ENCODE measurements at places on chromosomes 1 and 21.

- no peak for DNase-seq
Measured at GRCh38 chr1:168387781-168388760, 107.4 kb downstream of the TBX19 start.

- no peak for DNase-seq
Measured at GRCh38 chr1:183199304-183199703, 13.2 kb downstream of the LAMC2 start.

GRCh38 chr21:22582026-22582425 lies 1583.8 kb downstream of the NCAM2 start:
- DNase-seq, result no peak

- no peak for DNase-seq
Measured at GRCh38 chr1:179036844-179037465, 11.3 kb downstream of the FAM20B start.

GRCh38 chr1:86258101-86258500 lies 101.5 kb upstream of the COL24A1 start:
- DNase-seq, result no peak

DNA sequence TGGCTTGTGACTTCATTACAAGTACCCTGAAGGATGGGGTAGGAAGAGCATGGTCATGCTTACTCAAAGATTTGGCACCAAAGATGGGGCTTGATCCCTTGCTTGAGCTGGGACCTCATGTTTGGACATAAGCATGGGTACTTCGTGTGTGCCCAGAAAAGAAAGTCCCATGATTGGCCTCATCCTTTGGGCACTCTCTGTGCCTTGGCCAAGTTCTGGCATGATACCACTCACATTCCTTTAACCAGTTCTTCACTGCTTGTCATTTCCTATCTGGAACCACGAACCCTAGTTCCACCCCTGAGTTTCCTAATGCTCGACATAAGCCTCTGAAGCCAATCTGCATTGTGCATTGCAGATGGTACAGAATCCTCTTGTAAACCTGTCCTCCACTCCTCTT lies 107.0 kb downstream of the NAV1 start:
- no peak for DNase-seq

- DNase-seq, result no peak
Measured at GRCh38 chr1:165707984-165708706, 9.8 kb upstream of the ALDH9A1 start.

DNA sequence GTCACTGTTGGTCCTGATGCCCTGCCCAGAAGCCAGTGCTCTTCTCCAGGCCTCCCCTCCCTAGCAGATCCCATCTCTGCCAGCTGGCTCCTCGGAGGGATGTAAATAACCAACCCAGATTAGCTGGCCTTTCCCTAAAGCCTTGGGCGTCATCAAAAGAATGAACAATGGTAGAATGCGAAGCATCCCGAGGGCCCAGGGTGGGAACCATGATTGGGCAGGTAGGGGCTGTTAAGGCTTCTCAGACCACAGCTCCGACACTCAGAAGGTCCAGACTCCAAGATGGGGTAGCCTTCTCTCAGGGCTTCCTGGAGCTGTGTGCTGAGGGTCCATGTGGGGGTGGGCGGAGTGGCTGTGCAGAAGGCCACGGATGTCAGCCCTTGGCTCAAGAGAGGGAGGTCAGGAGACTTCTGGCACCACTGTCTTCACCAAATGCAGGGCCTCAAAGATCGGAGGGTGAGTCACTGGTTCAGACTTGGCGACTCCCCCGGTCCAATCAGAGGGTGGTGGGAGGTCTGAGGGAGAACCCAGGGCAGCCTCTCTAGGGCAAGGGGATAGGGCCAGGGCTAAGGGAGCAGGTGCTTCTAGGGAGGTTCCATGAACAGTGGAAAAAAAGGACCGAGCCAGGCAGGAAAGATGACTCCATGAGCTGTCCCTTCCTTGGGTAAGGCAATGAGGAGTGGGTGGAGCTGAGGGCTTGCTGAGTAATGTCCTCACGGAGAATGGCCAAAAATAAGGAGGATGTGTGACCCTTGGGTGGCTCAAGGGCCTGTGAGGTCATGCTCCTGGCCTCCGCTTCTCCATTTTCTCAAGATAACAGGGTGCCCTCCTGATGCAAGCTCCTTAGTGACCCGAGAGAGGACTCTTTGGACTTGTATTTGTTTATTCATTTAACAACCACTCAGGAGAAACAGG lies 58.4 kb upstream of the EPS8L3 start:
- peak; percentile 98 for DNase-seq

DNA sequence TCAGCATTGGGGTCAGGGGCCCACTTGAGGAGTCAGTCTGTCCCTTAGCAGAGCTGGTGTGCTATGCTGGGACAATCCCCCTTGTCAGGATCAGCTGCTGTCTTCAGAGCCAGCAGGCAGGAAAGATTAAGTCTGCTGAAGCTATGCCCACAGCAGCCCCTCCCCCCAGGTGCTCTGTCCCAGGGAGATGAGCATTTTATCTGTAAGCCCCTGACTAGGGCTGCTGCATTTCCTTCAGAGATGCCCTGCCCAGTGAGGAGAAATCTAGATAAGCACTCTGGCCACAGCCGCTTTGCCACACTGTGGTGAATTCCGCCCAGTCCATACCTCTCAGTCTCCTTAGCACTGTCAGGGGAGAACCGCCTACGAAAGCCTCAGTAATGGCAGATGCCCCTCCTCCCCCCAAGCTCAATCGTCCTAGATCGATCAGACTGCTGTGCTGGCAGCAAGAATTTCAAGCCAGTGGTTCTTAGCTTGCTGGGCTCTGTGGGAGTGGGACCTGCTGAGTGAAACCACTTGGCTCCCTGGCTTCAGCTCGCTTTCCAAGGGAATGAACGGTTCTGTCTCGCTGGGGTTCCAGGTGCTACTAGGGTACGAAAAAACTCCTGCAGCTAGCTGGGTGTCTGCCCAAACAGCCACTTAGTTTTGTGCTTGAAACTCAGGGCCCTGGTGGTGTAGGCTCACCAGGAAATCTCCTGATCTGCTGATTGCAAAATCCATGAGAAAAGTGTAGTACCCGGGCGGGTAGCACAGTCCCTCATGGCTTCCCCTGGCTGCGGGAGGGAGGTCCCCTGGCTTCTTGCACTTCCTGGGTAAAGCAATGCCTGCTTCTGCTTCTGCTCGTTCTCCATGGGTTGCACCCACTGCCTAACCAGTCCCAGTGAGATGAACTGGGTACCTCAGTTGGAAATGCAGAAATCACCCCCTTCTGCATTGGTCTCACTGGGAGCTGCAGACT lies 25.1 kb upstream of the TP53BP2 start:
- DNase-seq, result no peak

GRCh38 chr1:221939607-221940006 lies 197.7 kb upstream of the DUSP10 start:
- peak; percentile 95 for DNase-seq

DNA sequence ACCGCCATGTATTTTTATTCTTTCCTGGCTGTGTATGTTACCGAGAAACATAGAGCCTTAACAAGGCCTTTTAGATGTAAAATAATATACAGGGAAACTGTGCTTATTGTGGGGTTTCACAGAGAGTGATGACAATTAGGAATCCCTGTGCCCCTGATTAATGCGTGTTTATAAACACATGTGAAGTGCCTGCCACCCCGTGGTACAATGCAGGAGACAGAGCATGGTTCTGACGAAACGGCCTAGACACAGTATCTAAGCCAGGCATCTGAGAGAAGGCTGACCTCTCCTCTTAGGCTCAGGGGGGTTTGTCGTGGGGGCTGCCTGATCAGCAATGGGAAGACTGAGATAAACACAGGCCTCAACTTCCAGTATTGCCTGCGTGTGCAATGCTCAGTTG lies 200.0 kb downstream of the AJAP1 start:
- no peak for DNase-seq

- no peak for DNase-seq
Measured at GRCh38 chr1:2180297-2181245, 14.0 kb downstream of the FAAP20 start.

GRCh38 chr1:205488074-205488723 lies 16.3 kb upstream of the CDK18 start:
- DNase-seq, result peak; percentile 81

GRCh38 chr1:63046539-63046938 lies 262.6 kb downstream of the ATG4C start:
- no peak for DNase-seq

DNA sequence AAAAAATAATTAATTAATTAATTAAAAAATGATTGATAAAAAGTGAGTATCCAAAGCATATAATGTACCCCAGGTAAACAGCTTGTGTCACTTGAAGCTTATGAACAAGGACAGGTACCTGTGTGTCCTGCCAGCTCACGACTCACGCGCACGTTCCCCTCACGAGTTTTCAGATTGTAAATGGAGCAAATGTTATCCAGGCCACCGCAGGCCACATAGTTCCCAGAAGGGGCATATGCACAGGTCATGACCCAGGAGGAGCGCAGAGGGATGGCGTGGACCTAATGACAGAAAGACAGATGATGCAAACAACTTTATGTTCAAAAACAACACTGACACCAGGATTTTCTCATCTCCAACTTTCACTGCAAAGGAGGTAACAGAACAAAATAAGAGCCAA lies 26.0 kb upstream of the NADK start:
- no peak for DNase-seq

- no peak for DNase-seq
Measured at GRCh38 chr1:162500805-162501204, 3.2 kb downstream of the UHMK1 start.

DNA sequence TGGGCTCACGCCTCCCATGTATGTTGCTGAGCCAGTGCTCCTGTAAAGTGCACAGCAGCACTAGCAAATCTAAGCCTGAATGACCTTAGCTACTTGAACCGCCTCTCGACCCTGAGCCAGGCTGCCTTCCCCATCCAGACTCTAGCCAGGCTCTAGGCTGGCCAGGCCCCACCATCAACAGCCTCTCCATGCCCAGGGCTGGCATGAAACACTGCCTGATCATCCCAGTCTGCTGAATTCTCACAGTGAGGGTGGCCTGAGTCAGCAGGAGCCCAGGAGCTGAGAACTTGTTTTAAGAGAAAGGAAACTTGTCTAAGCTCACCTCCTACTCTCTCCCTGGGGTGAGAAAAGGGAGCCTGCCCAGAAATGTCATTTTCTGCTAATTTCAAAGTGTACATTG lies 733.3 kb downstream of the PTPRU start:
- DNase-seq, result no peak

DNA sequence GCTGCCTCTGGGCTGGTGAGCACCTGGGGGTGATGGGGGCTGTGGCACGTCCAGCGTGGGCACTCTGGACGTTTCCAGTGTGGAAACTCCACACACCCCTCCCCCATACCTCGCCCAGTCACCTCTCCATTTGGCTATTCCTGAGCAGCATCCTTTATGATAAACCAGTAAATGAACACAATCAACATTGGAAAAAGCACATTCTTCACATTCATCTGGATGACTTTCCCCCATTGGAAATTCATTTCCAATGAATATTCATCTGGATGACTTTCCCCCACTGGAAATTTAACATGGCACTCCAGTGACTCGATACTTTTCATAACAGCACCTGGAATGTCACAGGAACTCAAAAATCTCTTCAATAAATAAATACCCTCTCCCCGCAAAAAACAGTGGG lies 104.8 kb upstream of the KRTAP19-8 start:
- no peak for DNase-seq

GRCh38 chr1:203026666-203027663 lies 674 bp downstream of the PPFIA4 start:
- DNase-seq, result no peak

DNA sequence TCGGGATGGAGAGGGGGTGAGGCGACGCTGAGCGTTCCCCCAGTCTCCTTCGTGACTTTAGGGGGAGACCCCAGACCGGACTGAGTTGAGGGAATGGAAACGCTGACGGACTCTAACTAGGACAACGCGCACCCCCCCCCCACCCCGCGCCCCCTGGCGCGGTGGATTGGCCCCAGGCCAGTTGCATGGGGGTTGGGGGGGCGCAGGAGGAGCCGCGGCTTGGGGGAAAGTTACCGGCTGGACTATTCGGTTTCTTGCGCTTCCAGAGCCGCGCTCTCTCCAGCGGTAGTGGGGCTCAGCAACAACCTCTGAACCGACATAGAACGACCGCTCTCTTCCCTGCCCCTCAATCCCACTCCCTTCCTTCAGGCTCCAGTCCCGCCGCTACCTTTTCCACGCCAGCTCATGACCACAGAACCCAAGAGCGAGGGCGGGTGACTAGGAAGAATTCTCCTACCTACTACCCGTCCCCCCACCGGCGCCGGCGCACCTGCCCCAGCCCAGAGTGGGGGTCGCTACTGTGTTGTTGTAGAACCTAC lies 694 bp downstream of the ZBTB7B start:
- DNase-seq, result no peak

GRCh38 chr1:192609110-192610079 lies 26.6 kb upstream of the RGS13 start:
- DNase-seq, result peak; percentile 44

DNA sequence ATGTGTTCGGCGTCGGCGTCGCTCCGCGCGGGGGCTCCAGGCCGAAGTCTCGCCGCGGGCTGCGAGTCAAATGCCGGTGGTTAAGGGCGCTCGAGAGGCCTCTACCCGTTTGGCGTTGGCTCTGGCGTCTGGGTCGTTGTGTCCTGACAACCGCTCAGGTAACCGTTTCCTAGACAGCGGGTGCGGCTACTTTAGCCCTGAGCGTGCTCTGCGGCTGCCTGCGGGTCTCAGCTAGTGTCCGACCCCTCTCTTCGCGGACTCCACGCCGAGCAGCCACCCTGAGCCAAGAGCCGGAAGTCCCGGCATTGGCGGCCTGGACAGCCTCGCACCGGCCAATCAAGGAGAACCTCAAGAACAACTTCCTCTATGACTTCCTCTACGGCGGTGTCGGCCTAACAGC lies 173.4 kb downstream of the SETD4 start:
- DNase-seq, result no peak

DNA sequence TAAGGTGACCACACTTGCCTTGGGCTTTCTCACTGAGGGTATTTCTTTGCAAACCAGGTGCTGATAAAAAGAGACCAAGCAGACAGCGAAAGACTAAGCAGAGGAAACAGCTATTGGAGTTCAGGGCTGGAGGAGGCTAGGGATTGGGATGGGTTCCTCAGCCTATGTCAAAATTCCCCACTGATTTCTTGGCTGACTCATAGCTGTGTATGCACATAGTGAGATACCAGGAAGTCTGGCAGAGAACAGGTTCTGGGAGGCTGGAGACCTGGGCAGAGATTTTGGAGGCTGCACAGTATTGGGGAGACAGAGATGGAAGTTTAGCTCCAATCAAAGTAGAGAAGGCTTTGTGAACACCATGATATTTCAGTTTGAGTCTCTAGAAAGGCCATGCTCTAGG lies 25.3 kb downstream of the YARS1 start:
- no peak for DNase-seq

DNA sequence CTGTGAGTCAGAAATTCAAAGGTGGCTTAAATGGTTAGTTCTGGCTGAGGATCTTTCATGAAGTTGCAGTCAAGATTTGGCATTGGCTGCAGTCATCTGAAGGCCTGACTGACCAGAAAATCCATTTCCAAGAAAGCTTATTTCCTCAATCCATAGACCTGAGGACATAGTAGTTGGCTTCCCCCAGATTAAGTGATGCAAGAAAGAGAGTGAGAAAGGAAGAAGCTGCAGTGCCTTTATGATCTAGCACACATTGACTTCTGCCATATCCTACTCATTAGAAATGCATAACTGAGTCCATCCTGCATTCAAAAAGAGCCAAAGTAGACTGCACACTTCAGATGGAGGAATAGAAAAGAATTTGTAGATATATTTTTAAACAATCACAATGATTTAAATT lies 222.6 kb downstream of the COL24A1 start:
- DNase-seq, result no peak

GRCh38 chr1:183418696-183419095 lies 516 bp upstream of the NMNAT2 start:
- no peak for DNase-seq
